ENCODE measurements at places on chromosomes 2 and 18. TPM values are rescaled to one million over a fixed set of nuclear protein-coding genes. Genes with fewer than 3 reads are reported as not detected.
A peak's percentile ranks its signal among the peaks of the same experiment; 100 is the strongest.

DNA sequence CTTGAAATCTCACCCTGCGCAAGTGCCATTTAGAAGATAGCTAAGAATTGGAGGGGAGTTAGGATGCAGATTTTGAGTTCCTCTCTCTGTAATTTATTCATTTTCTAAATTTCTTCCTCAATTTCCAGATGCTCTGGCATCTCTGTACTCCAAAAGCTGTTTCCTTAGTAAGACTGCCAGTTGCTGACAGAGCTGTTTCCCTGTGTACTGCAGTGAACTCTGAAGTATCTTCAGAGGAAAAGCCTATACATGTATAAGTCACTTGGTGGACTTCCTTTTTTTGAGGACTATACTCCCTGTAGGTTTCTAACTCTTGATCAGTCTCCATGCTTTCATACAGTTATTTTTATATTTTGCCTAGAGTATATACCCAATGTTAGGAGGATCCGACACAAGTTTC, 1.5 kb upstream of the RESP18 start:
- H3K4me3 ChIP-seq: no peak overlapping the region
- DNase-seq: no peak
- H3K36me3 ChIP-seq: no peaks in the 10 kb centered on the region

GRCh38 chr2:143705108-143705707, 576.0 kb downstream of the ARHGAP15 start:
- H3K27me3 ChIP-seq: no peaks in the 10 kb centered on the region
- no peaks in the 10 kb centered on the region for H3K36me3 ChIP-seq
- H3K27ac ChIP-seq: no peak overlapping the region
- no peaks in the 10 kb centered on the region for H3K4me1 ChIP-seq
- DNase-seq: no peak
- no peak overlapping the region for H3K4me3 ChIP-seq

Gene UGT1A10
- total RNA-seq: not detected

DNA sequence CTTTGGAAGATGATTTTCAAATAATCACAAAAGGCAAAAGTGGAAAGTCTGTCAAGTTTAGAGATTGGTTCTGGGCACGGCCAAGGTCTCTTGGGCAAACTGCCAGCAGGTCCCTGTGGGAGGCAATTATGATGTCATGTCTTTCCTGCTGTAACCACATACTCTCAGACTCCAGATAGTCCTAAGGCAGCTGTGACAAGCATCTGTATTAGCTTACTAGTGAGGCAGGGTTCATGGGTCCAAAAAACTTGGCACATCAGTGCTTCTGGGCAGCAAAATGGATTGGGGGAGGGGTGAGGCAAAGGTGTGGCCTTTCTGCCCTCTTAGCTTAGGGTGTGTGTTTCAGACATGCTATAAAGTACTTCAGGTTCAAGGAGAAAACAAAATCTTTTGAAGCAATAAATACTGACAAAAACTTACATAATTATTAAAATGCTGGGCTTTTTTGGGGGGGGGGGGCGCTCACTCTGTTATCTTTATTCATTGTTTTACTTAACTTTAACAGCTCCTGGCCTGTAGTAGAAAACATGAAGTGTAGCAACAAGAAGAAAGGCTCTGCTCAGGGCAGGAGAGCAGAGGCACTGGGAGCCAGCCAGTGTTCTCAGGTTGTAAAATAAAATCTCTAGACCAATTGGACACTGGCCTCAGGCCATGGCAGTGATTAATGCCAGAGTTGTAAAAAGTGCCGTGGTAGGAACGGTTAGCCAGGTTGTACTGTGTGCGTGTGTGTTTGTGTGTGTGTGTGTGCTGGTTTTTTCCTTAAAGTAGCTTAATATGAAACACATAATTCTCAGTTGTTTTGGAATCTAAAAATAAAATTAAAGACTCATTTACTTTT, 14.3 kb upstream of the TANC1 start:
- no peak overlapping the region for H3K4me3 ChIP-seq
- no peaks in the 10 kb centered on the region for H3K36me3 ChIP-seq
- H3K4me1 ChIP-seq: peaks cover 14% of the 10 kb centered on the region
- DNase-seq: no peak

GRCh38 chr2:88658881-88659537, 31.7 kb upstream of the EIF2AK3 start:
- H3K4me1 ChIP-seq: peaks cover 4% of the 10 kb centered on the region
- no peak overlapping the region for H3K27ac ChIP-seq
- no peaks in the 10 kb centered on the region for H3K36me3 ChIP-seq
- H3K27me3 ChIP-seq: no peaks in the 10 kb centered on the region
- H3K4me3 ChIP-seq: no peak overlapping the region

DNA sequence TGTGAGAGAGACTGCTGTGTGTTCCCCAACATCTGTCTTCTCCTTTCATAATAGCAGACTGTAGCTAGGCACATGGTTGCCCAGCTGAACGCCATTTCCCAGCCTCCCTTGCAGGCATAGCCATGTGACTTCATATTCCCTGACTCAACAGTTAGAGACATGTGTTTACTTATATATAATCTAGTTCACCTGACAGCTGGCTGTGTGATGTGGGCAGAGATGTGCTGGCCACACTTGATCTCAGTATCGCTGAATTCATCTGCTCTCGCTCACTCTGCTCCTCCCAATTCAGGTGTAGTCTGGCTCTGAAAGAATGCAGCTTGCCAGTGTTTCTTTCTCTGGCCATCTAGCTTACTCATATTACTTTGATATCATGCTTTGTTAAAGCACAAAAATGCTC, 52.3 kb upstream of the SEC11C start:
- no peaks in the 10 kb centered on the region for H3K4me1 ChIP-seq
- H3K4me3 ChIP-seq: no peak overlapping the region
- H3K27ac ChIP-seq: no peak overlapping the region
- no peaks in the 10 kb centered on the region for H3K36me3 ChIP-seq
- no peak for DNase-seq

GRCh38 chr2:143652692-143653091, 523.5 kb downstream of the ARHGAP15 start:
- no peak for DNase-seq
- no peaks in the 10 kb centered on the region for H3K4me1 ChIP-seq
- H3K36me3 ChIP-seq: no peaks in the 10 kb centered on the region
- H3K4me3 ChIP-seq: no peak overlapping the region
- no peak overlapping the region for H3K27ac ChIP-seq

- DNase-seq: no peak
- no peaks in the 10 kb centered on the region for H3K36me3 ChIP-seq
- H3K27me3 ChIP-seq: no peaks in the 10 kb centered on the region
Observed at GRCh38 chr2:12718015-12718671, 1.4 kb downstream of the TRIB2 start.

GRCh38 chr2:187429989-187430388, 18.1 kb downstream of the CALCRL start:
- H3K27me3 ChIP-seq: no peaks in the 10 kb centered on the region
- no peaks in the 10 kb centered on the region for H3K4me1 ChIP-seq
- DNase-seq: no peak
- H3K27ac ChIP-seq: no peak overlapping the region
- H3K36me3 ChIP-seq: no peaks in the 10 kb centered on the region

- H3K27me3 ChIP-seq: no peaks in the 10 kb centered on the region
- no peak for DNase-seq
- no peaks in the 10 kb centered on the region for H3K36me3 ChIP-seq
- no peak overlapping the region for H3K27ac ChIP-seq
- no peaks in the 10 kb centered on the region for H3K4me1 ChIP-seq
Observed at GRCh38 chr2:158936978-158937377, 31.5 kb upstream of the TANC1 start.

DNA sequence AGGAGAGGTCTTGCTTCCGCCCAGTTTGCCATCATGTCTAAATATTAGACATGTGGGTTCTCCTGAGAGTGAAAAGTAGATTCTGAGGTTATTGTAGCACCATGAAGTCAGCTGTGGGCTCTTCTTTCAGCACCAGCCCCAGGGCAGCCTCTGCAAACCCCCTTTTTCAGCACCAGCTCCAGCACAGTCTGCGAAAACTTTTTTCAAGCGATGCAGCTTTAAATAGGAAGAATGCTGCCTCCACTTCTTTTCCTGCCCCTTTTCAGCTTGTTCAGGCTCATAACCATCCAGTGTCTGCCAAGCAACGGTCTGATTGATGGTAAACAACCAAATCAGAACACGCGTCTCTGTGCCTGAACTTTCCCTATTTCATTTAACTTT, at the start of gene COL5A2:
Gene COL5A2, minus strand, starts transcription at position 192 of the 381 bp plus-strand sequence. Its CDS starts 157 bp downstream, at position 35.
- H3K27me3 ChIP-seq: no peaks in the 10 kb centered on the region
- peak within 1 kb of the TSS; percentile 64 for H3K4me3 ChIP-seq
- H3K4me1 ChIP-seq: peaks cover 18% of the 10 kb centered on the region
- H3K27ac ChIP-seq: peak within 1 kb of the TSS; percentile 84
- DNase-seq: no peak

Gene RIT2
- not detected for total RNA-seq

DNA sequence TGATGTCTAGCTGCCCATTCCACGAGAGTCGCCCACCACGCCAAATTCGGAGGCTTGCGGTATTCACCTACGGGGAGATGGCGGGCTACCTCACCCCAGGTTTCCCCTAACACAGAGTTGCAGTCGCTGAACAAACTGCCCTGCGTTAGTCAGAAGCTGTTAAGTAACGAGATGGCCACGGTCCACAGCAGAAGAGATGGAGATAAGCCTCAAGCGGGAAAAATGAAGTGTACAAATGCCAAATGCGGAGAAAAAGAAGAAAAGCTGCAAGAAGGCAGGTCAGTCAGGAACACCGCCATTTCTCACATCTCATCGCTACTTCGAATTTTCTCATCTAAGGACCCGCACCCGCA, 425 bp downstream of the ASB3 start:
- H3K4me3 ChIP-seq: peak overlapping the region; percentile 96
- DNase-seq: no peak
- H3K4me1 ChIP-seq: peaks cover 21% of the 10 kb centered on the region
- peaks cover 4% of the 10 kb centered on the region for H3K36me3 ChIP-seq
- H3K27me3 ChIP-seq: no peaks in the 10 kb centered on the region

DNA sequence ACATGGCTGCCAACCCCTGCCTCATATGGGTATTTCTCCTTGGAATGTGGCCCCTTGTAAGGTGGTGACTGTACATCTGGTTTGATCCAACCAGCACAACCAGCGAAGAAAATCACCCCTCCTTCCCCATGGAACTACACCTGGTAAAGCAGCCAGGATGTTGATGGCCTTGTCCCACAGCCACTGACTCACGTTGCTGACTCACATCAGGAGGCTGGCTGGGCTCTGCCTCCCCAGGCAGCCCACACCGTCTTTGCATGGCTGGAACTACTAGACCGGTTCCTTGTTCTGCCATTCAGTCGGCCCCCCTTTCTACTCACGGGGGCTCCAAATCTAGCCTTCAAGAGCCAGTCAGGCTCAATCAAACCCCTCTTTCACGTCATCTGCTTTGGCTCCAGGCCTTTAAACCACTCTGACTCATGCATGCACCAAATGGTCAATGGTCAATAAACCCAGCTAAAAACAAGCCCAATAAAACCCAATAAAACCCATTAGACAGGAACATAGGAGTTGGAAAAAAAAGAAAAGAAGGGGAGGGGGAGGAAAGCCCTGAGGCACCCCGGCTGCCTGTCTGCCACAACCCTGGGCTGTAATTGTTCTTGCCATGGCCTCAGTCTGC, 114.8 kb downstream of the PLB1 start:
- H3K27me3 ChIP-seq: no peaks in the 10 kb centered on the region
- no peaks in the 10 kb centered on the region for H3K36me3 ChIP-seq
- H3K4me1 ChIP-seq: peaks cover 14% of the 10 kb centered on the region
- no peak overlapping the region for H3K4me3 ChIP-seq
- H3K27ac ChIP-seq: peak overlapping the region; percentile 48

- no peak for DNase-seq
- H3K36me3 ChIP-seq: no peaks in the 10 kb centered on the region
- no peaks in the 10 kb centered on the region for H3K4me1 ChIP-seq
- no peaks in the 10 kb centered on the region for H3K27me3 ChIP-seq
- H3K27ac ChIP-seq: no peak overlapping the region
Observed at GRCh38 chr2:96099861-96100798, 16.2 kb downstream of the ADRA2B start.

Gene ADAM23
- total RNA-seq: 0.18 TPM

GRCh38 chr2:206204710-206205109, 45.0 kb downstream of the EEF1B2 start:
- DNase-seq: no peak
- no peak overlapping the region for H3K4me3 ChIP-seq
- no peaks in the 10 kb centered on the region for H3K27me3 ChIP-seq
- no peak overlapping the region for H3K27ac ChIP-seq
- no peaks in the 10 kb centered on the region for H3K36me3 ChIP-seq

GRCh38 chr18:62710417-62710816, 4.9 kb upstream of the PHLPP1 start:
- H3K36me3 ChIP-seq: no peaks in the 10 kb centered on the region
- DNase-seq: no peak
- H3K27me3 ChIP-seq: no peaks in the 10 kb centered on the region
- H3K4me1 ChIP-seq: no peaks in the 10 kb centered on the region
- no peak overlapping the region for H3K4me3 ChIP-seq
- H3K27ac ChIP-seq: no peak overlapping the region

Gene XDH
- total RNA-seq: 0.08 TPM

Gene CDH19
- total RNA-seq: not detected

GRCh38 chr2:26243470-26244308, 743 bp downstream of the HADHA start:
- peaks cover 3% of the 10 kb centered on the region for H3K36me3 ChIP-seq
- H3K4me3 ChIP-seq: peak overlapping the region; percentile 79
- peak; percentile 42 for DNase-seq
- no peaks in the 10 kb centered on the region for H3K27me3 ChIP-seq
- H3K27ac ChIP-seq: peak overlapping the region; percentile 81

- no peak for DNase-seq
- no peak overlapping the region for H3K4me3 ChIP-seq
- H3K4me1 ChIP-seq: no peaks in the 10 kb centered on the region
Observed at GRCh38 chr2:15829091-15829801, 111.1 kb upstream of the MYCN start.

GRCh38 chr2:2902547-2903281, 474.9 kb downstream of the EIPR1 start:
- no peaks in the 10 kb centered on the region for H3K36me3 ChIP-seq
- no peak for DNase-seq
- no peaks in the 10 kb centered on the region for H3K4me1 ChIP-seq

Gene TMEFF2
- 1.5 TPM for total RNA-seq

DNA sequence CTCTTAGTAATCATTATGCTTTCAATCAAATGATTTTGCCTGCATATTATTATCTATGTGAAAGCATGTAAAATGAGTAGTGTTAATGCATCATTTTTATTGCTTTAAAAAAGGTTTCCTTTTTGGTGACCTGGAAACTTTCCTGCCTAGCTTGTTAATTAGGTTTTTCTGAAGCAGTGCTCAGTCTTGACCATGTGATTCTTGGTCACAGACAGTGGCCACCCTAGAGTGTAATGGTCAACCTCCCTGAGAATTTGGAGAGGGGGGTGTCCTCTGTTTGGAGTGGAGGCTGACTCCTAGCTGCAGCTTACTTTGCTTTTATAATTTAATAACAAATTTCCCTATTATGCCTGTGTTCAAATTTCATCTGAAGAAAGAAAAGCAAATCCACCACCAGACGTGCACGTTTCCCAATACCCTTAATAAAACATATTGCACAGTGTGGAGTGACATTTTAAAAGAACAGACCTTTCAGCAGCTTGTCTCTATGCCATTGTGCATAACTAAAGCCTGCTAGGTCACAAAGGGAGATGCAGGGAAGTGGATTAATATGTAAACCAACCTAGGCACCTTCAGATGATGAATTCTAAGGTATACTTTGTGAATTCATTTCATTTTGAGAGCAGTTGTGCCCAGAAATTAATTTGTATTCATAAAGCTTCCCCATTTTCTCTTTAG, 130.6 kb downstream of the RPRM start:
- no peak overlapping the region for H3K4me3 ChIP-seq
- H3K27me3 ChIP-seq: no peaks in the 10 kb centered on the region
- no peak overlapping the region for H3K27ac ChIP-seq
- no peaks in the 10 kb centered on the region for H3K36me3 ChIP-seq
